ENCODE measurements at places on chromosomes 3 and 15.

DNA sequence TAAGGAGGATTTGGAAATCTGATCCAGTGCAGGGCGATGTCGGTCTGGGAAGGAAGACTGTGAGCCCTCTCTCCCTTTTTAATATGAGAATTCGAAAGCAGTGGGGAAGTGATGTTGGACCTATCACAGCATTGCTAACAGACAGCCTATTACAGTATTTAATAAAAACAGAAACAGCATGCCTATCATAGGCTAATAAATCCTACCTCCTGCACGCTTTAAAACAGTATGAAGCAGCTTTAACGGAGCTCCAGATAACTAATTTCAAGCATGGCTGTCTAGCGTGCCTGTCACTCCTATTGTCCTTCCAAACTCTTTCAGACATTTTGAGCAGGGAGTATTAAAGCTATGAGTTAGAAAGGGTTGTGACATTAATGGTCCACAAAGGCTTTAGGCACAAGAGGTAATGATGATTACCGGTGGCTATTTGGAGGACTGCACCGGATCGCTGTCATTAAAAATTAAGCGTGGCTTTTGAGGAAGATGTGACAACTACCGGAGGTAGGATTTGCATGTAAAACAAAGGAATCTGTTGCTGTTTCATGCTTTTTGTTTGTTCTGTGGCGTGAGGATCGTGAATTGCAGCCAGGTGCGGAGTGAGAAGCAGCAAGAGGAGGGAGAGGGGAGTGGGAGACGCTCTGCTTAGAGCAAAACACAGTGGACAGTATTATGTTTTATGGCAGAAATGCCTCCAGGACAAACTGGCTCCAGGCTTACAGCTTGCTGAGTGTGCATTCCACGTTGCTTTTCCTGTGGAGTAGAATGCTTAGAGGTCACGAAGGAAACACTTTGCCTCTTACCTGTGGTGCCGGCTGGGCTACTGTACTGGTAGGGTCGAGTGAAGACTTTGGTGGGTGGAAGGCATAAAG lies at the start of gene KCNMB2:
Gene KCNMB2, plus strand, starts transcription at position 226 of the 869 bp plus-strand sequence.
- no peak for DNase-seq

DNA sequence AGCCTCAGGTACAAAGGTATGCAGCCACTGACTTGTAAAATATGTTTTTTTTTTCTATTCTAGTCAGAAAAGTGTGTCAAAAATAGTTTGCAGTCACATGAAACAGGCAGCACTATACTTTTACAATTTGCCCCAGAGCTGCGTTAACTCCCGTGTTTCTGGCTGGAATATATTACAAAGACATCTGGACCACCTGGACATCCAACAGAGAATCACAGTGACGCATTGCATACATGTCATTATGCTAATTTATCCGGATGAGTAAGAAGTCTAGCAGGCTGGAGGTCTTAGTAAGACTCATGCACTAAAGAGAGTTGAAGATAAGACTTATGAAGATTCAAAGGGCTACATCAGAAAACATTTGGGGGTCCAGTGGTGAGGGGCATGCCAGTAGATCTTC lies 39.2 kb upstream of the STRIT1 start:
- DNase-seq, result no peak

DNA sequence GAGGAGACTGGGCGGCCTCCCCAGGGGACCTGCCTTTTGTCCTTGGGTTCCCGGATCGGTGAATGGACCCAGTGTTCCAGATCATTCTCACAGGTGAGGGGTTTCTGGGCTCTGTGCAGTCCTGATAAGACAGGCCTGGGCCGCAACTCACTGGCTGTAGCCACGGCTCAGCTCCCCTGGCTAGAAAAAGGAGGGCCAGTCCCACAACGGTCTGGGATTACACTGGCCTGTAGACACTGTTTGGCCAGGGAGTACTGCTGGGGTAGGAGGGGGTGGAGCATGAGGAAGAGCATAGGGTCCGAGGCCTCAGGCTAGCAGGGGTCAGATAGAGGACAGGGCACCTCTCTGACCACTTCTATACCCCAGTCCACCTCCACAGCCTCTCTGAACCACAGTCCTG lies 21.0 kb upstream of the TICRR start:
- no peak for DNase-seq

DNA sequence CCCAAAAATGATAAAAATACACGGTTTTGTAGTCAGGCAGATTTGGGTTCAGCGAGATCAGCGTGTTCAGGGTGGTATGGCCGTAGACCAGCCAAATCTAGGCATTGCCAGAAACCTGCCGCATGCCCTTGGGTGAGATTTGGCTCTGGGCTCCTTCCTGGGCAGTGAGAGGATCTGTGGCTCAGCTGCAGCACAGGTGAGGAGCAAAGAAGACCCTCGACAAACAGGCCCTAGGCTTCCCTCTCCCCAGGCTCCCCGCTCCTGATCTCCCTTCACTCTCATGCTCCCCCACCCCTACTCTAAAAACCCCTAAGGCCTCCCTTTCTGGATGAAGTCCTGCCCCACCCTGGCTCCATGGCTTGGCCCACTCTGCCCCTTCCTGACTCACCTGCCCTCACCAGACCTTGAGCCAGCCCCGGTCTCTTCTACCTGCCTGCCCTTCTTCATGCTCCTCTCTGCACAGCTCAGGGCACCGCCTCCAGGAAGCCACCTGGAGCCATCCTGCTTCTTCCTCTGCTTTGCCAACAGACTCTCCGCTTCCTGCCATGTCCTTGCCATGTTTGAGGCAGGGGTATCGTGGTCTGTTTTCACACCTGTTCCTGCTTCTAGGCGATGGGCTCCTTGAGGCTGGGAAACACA lies 88.1 kb downstream of the CORO2B start:
- DNase-seq, result no peak

DNA sequence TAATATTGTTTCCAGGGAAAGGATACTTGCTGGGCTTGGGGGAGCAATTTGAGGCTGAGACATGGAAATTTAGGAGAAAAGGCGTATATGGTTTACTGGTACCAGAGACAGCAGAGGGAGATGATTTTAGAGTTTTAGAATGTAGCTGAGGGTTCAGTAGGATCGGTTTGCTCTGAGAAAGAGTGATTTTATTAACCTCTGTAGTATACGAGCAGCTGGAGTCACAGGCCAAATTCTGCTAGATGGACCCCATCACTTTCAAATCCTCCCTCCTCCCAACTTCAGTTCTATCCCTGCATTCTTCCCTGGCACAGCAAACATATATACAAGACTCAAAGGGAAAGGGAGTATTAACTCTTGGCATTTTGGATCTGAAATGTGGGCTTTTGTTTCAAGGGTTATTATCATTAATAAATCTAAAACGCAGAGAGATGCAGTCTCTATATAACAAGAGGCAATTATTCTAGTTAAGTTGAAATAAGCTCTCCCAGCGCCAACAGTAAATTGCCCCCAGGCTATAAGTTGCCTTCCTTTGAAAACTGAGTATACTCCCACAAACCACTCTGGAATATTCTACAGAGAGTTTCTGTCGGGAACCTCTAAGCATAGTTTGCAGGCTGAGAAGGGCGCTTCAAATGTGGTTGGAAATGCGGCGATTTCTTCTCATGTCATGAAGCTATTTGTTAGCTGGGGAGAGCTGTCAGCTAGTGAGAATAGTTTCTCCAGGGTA lies 5.4 kb downstream of the CRABP1 start:
- DNase-seq, result no peak

GRCh38 chr3:141305436-141305835 lies 62.9 kb upstream of the ZBTB38 start:
- DNase-seq, result no peak

DNA sequence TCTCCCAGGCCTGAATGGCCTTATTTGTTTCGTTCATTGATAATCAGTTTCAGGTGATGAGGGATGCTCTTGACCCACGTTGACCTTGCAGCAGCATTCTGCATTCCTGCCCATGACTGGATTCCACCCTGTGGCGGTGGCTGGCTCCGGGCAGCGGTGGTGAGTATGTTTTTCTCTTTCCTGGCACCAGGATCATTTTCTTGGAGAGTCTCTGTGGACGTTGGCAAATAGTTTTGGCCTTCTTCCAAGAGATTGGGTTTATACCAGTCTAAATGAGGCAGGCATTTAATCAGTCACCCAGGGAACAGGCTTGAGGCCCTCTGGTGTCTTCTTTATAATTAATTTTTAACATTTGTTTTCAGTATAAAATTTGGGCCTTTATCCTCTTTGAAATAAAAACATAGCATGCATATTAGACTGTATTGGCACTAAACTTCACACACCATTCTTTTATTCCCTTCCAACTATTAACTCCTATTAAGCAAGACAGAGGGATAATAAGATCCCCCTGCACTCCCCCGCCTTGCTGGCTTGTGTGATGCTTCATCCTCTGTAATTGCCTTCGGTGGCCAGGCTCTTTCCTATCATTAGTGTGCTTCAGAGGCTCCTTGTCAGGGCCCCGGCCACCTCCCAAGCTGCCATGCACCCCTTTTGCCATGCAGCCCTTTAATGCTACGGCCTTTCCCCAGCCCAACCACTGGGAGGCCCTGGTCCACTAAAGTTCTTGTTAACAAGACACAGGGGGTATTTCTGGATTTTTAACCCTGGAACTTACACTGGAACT lies 176.2 kb upstream of the TOPAZ1 start:
- DNase-seq, result no peak

DNA sequence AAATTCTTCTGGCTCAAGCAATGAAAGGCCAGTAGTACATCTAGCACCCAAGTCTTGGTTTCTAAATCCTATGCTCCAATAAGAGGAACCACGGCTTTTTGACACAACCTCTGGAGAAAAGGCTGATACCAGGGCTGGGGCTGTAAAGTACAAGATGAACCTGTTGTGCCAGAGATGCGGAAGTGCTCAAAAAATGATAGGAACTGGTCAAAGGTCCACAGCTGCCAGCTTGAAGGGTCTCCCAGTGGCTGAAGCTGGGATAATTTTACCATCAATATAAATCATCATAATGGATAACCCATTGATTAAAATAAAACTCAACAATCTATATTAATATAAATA lies 558 bp upstream of the NCEH1 start:
- no peak for DNase-seq

- DNase-seq, result no peak
Observed at GRCh38 chr3:156620260-156620659, 54.1 kb upstream of the TIPARP start.

DNA sequence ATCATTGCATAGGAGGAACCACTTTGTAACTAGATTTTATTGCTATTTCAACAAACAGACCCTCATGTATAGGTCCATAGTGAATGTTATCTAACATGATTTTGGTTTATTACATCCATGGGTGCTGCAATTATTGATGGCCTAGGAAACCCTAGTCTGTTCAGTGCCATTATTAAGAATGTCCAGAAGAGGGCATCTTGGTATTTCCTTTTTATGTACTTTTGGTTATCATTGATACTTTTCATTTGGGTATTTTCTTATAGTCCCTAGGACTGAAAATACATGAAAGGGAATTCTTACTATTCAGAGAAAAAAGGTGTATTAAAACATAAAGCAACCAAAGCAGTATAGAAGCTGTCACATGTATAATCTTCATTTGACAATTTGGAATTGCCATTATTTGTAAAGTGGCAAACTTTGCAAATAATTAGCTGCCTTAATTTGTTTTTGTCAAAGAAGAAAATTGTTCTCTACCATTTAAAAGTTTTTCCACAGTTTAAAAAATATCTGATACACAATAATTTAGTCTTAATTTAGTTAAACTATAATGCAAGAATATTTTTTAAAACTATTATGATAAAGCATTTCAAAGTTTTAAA lies 48.7 kb downstream of the CNOT10 start:
- DNase-seq, result no peak

DNA sequence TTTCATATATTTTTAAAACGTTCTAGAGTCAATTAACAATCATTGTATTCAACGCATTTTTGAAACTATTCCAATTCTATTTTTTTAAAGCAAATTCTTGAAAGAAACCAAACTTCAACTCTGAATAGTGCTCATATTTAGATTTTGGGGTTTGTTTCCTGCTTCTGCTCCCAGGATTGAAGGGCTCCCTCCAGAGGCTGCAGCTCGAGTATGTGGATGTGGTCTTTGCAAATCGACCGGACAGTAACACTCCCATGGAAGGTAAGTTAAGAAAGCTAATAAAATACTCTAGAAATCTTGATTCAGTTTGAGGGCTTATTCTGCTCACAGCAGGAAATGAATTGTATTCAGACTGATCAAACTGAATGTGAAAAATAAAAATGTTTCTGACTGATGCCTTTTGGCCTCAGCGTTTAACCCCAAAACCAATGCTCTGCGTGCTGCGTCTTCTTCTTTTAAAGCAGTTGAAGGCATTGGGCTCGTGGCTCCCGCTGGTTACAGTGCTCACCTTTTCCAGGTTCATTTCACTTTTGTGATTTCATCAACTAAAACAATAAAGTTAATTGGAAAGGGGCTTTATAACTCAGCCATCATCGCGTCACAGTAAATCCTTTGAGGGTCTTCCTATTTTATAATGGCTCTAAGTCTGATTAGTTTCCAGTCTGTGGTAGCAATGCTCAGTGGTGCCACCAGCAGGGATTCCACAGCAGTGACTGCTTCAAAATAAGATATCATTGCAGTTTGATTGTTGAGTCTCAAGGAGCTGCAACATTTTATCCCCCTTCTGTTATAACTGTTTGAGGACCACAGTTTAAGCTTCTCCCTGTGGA lies 80.1 kb downstream of the SSR3 start:
- DNase-seq, result no peak

DNA sequence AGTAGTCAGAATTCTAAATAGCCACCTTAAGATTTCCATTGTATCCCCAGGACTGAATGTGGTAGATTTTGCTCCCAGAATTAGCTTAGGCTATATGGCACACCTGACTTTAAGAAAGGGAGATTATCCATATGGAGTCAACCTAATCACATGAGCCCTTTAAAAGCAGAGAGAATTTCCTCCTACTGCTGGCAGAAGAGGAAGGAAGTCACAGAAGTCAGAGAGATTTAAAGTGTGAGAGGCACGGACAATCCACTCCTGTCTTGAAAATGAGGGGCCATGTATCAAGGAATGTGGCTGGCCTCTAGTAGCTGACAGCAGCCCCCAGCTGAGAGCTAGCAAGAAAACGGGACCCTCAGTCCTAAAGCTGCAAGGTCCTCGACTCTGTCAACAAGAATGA lies 26.8 kb downstream of the LRRC31 start:
- no peak for DNase-seq

DNA sequence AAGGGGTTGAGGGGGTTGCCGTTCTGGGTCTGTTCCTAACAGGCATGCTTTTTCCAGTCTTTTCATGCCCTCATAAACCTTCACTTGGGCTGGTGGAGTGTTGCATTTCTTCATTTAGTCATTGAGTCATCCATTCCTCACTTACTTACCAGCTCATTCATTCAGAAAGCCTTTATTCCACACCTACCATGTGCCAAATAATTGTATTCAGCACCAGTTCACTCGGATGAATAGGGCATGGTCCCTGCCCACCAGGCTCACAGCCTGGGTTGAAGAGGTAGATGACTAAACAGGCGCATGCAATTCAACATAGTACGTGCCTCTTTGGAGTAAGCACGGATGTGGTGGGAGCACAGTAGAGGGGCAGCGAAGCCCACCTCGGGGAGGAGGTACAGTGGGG lies 35.1 kb upstream of the THSD4 start:
- DNase-seq, result no peak
